ENCODE measurements at places on chromosomes 11 and 22. TPM values are rescaled to one million over a fixed set of nuclear protein-coding genes. Genes with fewer than 3 reads are reported as not detected.

ZNF215 gene
- total RNA-seq: 12.8 TPM

CECR2 gene
- 3.6 TPM for total RNA-seq

NAT10 gene
- total RNA-seq: 64.9 TPM

- H3K4me1 ChIP-seq: peaks cover 3% of the 10 kb centered on the region
- no peak overlapping the region for H3K4me3 ChIP-seq
- H3K27ac ChIP-seq: no peak overlapping the region
- DNase-seq: no peak
Measured at GRCh38 chr11:62115085-62115694, 8.6 kb upstream of the INCENP start.
